Thoracic aorta (tissue), 2 donors: ENCODE measurements at places on chromosomes 1 and 21.

- DNase-seq = no peak
These were observed 423.8 kb upstream of the CXADR start for GRCh38 chr21:17089091-17089491.

DNA sequence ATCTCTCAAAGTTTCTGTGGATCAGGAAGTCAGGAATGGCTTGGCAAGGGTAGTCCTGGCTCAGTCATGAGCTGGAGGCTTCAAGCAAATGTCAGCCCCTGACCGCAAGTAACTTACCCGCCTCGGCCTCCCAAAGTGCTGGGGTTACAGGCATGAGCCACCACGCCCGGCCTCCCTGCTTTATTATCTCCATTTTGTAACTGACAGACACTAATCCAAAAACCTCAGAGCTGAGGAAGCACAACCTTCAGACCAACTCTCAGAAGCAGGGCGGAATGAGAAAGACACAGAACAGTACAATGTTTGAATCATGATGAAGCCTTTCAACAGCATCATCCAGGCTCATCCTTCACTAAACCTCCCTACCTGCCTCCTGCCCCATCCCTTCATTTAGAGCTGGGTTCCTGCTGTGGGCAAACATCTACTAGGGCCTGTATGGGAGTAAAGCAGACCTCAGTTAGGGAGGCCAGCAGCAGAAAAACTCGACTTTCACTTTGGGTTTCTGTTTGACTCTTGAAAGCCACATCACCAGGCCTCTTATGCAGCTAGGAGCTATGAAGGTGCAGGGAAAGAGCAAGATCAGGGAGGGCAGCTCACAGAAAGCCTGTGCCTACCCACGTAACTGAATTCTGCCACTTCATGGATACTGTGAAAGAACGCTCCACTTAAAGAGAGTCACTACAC, 84.4 kb upstream of the RAB4A start:
- no peak for DNase-seq

- DNase-seq = no peak
These were observed 780 bp upstream of the CROCC start for GRCh38 chr1:16920951-16921350.

DNA sequence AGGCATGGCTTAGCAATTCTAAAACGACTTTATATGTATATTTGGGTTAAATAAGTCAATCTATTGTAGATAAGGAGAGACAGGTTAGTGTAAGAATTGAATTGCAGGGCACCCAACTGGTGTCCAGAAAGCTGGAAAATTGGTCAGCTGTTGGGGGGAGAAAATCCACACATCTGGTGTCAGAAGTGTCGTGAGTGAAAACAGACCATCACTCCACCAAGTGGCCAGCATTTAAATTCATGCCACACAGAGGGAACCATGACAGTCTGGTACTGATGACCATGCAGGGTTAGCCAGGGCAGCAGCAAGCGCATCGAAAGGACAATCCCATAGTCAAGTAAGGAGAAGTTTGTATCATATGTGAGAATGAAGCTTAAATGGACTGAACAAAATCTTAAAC, 11.7 kb downstream of the LAX1 start:
- DNase-seq = no peak
